Thymus (tissue), 14 donors: ENCODE measurements at places on chromosomes 7 and 10. TPM values are rescaled to one million over a fixed set of nuclear protein-coding genes. Genes with fewer than 3 reads are reported as not detected.

- no peaks in the 10 kb centered on the region for H3K36me3 ChIP-seq
- H3K4me3 ChIP-seq = no peak overlapping the region
- no peak for DNase-seq
- peaks cover 78% of the 10 kb centered on the region for H3K4me1 ChIP-seq
Measured at GRCh38 chr7:139639563-139639962, 116.1 kb downstream of the CLEC2L start.

GRCh38 chr7:81743665-81744064 is 26.2 kb downstream of the HGF start:
- H3K4me1 ChIP-seq = no peaks in the 10 kb centered on the region
- DNase-seq = no peak
- H3K4me3 ChIP-seq = no peak overlapping the region
- no peak overlapping the region for H3K27ac ChIP-seq
- no peaks in the 10 kb centered on the region for H3K36me3 ChIP-seq

DNA sequence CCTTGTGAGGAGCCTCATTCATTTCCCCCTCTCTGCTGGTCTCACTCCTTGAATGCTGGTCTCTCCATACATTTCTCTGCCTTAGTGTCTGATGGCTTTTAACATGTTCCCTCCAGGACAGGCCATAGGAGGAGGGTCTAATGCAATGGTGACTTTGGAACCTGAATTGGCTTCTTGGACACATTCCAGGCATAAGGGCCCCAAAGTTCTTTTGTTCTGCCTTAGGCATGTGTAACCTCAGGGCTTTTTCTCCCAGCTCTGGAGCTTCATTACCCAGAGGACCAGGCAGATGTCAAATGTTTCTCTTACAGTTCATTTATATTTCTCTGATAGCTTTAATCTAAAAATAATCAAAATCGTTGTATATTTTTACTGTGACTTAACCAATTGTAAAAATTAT is 162.6 kb downstream of the SDK1 start:
- no peak overlapping the region for H3K4me3 ChIP-seq
- no peak for DNase-seq
- no peak overlapping the region for H3K27ac ChIP-seq
- no peaks in the 10 kb centered on the region for H3K36me3 ChIP-seq
- H3K4me1 ChIP-seq = no peaks in the 10 kb centered on the region
- H3K27me3 ChIP-seq = no peaks in the 10 kb centered on the region

- no peak overlapping the region for H3K4me3 ChIP-seq
- no peaks in the 10 kb centered on the region for H3K36me3 ChIP-seq
- H3K27ac ChIP-seq = no peak overlapping the region
- H3K4me1 ChIP-seq = no peaks in the 10 kb centered on the region
- H3K27me3 ChIP-seq = no peaks in the 10 kb centered on the region
Measured at GRCh38 chr10:33982995-33983394, 648.5 kb upstream of the NRP1 start.

DNA sequence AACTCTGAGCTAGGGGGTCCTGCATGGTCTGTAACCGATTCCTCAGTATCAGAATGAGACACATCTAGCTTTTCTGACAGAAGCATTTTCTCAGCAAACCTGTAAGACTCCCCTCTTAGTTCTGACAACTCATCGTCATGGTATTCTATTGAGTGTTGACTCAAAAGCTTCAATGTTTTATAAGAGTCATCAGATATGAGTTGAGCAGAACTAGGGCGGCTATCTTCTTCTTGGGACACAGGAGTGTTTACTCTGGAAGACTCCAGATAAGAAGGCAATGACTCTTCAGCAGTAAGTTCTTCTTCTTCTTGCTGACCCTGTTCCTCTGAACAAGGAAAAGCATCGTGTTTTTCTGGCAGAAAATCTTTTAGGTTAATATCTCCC is 167.0 kb upstream of the CCDC6 start:
- no peak overlapping the region for H3K27ac ChIP-seq
- H3K36me3 ChIP-seq = no peaks in the 10 kb centered on the region
- H3K27me3 ChIP-seq = no peaks in the 10 kb centered on the region
- no peak for DNase-seq
- no peak overlapping the region for H3K4me3 ChIP-seq
- H3K4me1 ChIP-seq = no peaks in the 10 kb centered on the region

DNA sequence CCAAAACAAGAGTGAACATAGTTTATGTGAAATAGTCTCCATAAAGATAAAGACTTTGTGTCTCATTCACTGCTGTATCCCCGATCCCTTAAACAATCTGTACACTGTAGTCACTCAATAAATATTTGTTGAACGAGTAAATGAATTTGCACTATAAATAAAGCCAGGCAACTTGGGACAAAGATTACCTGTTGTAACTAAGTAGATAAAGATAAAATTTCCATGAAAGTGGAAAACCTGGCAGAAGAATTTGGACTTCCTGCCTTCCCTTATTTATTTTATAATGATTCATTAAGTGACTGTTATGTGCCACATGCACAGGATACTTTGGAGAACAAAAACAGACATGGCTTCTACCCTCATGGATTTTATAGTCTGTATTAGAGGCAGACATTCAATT is 277.7 kb upstream of the KAT6B start:
- no peaks in the 10 kb centered on the region for H3K36me3 ChIP-seq
- no peak overlapping the region for H3K4me3 ChIP-seq
- H3K4me1 ChIP-seq = no peaks in the 10 kb centered on the region
- H3K27ac ChIP-seq = no peak overlapping the region

DNA sequence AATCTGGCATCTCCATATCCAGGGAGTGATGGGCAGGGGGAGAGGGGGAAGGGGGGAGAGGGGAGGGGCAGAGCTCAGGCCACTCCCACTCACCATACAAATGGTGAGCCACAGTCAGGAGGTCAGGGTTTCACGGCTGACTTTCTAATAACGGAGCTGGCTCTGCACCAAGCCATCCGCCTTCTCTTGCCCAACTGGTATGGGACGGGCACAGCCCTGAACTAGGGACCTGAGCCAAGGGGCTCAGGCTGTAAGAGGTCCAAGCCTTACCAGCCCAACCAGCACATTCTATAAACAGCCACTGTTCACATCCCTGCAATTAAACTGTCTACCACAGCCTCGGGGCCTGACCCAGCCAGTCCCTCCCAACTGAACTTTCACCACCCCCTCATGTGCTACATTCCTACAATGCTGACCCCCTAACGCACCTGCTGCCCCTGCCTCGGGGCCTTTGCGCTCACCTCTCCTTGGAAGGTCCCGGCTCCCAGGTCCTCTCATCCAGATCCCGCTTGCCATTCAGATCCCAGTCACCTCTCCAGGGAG is 32.5 kb downstream of the RGS10 start:
- H3K4me3 ChIP-seq = no peak overlapping the region
- no peaks in the 10 kb centered on the region for H3K27me3 ChIP-seq
- no peak for DNase-seq
- H3K36me3 ChIP-seq = peaks cover 49% of the 10 kb centered on the region
- H3K4me1 ChIP-seq = peaks cover 22% of the 10 kb centered on the region

DNA sequence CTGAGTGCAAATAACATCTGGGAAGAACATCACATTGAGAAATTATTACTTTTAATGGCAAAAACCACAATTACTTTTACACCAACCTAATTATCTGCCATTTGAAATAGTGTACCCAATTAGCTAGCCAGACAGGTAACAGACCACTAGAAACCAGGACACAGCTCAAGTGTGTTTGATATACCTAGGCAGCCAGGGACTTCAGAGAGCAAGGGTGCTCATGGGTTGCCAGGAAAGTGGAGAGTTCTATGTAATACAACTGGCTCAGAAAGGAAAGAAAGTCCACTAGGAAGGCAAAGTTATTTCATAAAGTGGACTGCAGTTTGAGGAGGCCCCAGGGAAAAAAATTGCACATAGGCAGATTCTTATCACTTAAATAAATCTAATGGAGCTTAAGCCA is 50.0 kb upstream of the PTN start:
- no peak overlapping the region for H3K27ac ChIP-seq
- H3K27me3 ChIP-seq = no peaks in the 10 kb centered on the region
- no peak overlapping the region for H3K4me3 ChIP-seq

GRCh38 chr10:63922468-63923284 is 401.5 kb downstream of the REEP3 start:
- H3K36me3 ChIP-seq = no peaks in the 10 kb centered on the region
- DNase-seq = no peak
- H3K27me3 ChIP-seq = no peaks in the 10 kb centered on the region

GRCh38 chr10:76396134-76396533 is 964.7 kb downstream of the LRMDA start:
- no peak overlapping the region for H3K27ac ChIP-seq
- no peak for DNase-seq
- H3K4me1 ChIP-seq = no peaks in the 10 kb centered on the region
- H3K27me3 ChIP-seq = no peaks in the 10 kb centered on the region

DNA sequence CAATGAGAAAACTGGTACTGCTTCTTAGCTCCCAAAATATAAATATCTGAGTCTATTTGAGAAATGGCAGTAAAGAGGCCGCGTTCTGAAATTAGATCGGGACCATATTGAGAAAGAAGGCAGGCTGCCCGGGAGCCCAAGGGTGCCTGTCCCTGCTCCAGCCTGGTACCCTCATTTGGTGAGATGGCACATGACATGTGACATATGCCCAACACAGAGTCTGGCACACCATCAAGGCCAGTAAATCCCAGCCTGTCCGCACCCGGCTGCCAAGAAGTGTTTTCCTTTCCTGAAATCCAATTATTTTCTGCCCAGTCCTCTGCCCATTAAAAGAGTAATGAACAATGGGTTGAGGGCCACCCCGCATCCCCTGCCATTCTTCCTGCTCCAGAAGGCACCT is 66.4 kb downstream of the CDH23 start:
- H3K36me3 ChIP-seq = no peaks in the 10 kb centered on the region
- no peak overlapping the region for H3K4me3 ChIP-seq
- H3K27me3 ChIP-seq = no peaks in the 10 kb centered on the region
- H3K27ac ChIP-seq = no peak overlapping the region
- no peaks in the 10 kb centered on the region for H3K4me1 ChIP-seq

DNA sequence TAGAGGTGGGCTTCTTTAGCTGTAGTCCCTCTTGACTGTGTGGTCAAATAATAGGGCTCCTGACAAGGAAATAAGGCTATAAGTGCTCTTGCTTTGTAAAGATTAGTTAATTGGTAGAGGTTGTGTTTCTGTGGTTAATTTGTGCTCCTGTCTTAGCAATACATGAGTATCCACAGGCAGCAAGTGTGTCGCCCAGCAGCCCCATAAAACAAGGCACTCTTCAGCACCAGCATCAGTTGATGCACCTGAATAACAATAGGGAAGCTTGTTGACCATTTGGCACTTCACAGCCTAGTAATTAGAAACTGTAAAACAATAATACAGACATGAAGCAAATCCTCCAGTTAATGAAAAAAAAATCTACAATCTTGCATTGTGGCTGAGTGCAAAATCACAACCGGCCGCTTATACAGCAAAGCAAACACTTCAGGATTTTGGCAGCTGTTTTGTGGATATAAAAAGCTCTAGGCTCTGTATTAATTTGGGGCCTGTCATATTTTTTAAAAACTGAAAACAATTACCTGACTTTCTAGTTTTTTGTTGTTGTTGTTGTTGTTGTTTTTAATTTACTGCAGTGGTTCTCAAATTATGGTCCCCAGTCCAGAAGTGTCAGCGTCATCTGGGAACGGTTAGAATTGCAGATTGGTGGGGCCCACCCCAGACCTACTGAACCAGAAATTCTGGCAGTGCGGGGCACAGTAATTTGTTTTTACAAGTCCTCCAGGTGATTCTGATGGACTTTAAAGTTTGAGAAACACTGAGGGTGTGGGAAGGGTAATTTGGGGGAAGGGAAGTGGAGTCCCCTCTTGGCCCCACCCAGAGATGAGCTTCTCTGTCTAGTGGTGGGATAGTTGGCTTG is 56.8 kb downstream of the AUTS2 start:
- no peaks in the 10 kb centered on the region for H3K4me1 ChIP-seq
- no peak for DNase-seq
- H3K36me3 ChIP-seq = no peaks in the 10 kb centered on the region

GRCh38 chr10:86370006-86370585 is 3.5 kb upstream of the GRID1 start:
- H3K36me3 ChIP-seq = no peaks in the 10 kb centered on the region
- H3K4me1 ChIP-seq = peaks cover 2% of the 10 kb centered on the region
- no peak overlapping the region for H3K27ac ChIP-seq
- no peak for DNase-seq

- H3K27me3 ChIP-seq = no peaks in the 10 kb centered on the region
- DNase-seq = no peak
- H3K4me3 ChIP-seq = no peak overlapping the region
- H3K4me1 ChIP-seq = peaks cover 10% of the 10 kb centered on the region
- no peaks in the 10 kb centered on the region for H3K36me3 ChIP-seq
Measured at GRCh38 chr7:107123392-107123791, 45.4 kb upstream of the HBP1 start.

- no peaks in the 10 kb centered on the region for H3K27me3 ChIP-seq
- DNase-seq = no peak
- no peak overlapping the region for H3K4me3 ChIP-seq
- no peaks in the 10 kb centered on the region for H3K4me1 ChIP-seq
Measured at GRCh38 chr10:117762819-117763172, 220.2 kb downstream of the EMX2 start.

DNA sequence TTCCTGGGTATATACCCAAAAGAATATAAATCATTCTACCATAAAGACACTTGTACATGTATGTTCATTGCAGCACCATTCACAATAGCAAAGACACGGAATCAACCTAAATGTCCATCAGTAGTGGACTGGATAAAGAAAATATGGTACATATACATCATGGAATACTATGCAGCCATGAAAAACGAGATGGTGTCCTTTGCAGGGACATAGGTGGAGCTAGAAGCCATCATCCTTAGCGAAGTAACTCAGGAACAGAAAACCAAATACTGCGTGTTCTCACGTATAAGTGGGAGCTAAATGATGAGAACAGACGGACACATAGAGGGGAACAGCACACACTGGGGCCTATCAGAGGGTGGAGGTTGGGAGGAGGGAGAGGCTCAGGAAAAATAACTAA is 183.7 kb upstream of the CELF2 start:
- peaks cover 2% of the 10 kb centered on the region for H3K27me3 ChIP-seq
- H3K4me3 ChIP-seq = no peak overlapping the region
- DNase-seq = no peak
- no peak overlapping the region for H3K27ac ChIP-seq

- no peak for DNase-seq
- no peaks in the 10 kb centered on the region for H3K36me3 ChIP-seq
- no peaks in the 10 kb centered on the region for H3K27me3 ChIP-seq
- H3K27ac ChIP-seq = no peak overlapping the region
- H3K4me3 ChIP-seq = no peak overlapping the region
Measured at GRCh38 chr7:152723364-152723763, 36.2 kb upstream of the ACTR3B start.

- no peak overlapping the region for H3K4me3 ChIP-seq
- H3K27me3 ChIP-seq = no peaks in the 10 kb centered on the region
- no peak for DNase-seq
- H3K36me3 ChIP-seq = no peaks in the 10 kb centered on the region
- no peaks in the 10 kb centered on the region for H3K4me1 ChIP-seq
Measured at GRCh38 chr10:59513558-59513957, 151.2 kb upstream of the FAM13C start.

- H3K36me3 ChIP-seq = peaks cover 20% of the 10 kb centered on the region
- H3K4me1 ChIP-seq = peaks cover 13% of the 10 kb centered on the region
- no peak overlapping the region for H3K4me3 ChIP-seq
- H3K27ac ChIP-seq = no peak overlapping the region
Measured at GRCh38 chr7:93146036-93146435, 2.1 kb downstream of the SAMD9L start.

MEST gene
- 15.8 TPM for polyA plus RNA-seq

MICU1 gene
- polyA plus RNA-seq = 25.9 TPM

ANKRD7 gene
- 0.39 TPM for polyA plus RNA-seq

AOC1 gene
- 3.5 TPM for polyA plus RNA-seq

KCNIP2 gene
- 1.3 TPM for polyA plus RNA-seq

HMX2 gene
- 0.25 TPM for polyA plus RNA-seq

TMEM130 gene
- 0.23 TPM for polyA plus RNA-seq

APBB1IP gene
- 40.0 TPM for polyA plus RNA-seq

EBLN1 gene
- 0.11 TPM for polyA plus RNA-seq

PPIF gene
- 34.9 TPM for polyA plus RNA-seq

TRAPPC14 gene
- 46.9 TPM for polyA plus RNA-seq
